Metanephros (tissue), 2 donors: ENCODE measurements at places on chromosomes 12 and 14. TPM values are rescaled to one million over a fixed set of nuclear protein-coding genes. Genes with fewer than 3 reads are reported as not detected.

The CARMIL3 gene
- 1.9 TPM for total RNA-seq

The EPYC gene
- total RNA-seq = not detected

The PTGER2 gene
- 8.3 TPM for total RNA-seq

The ZNF10 gene
- 31.8 TPM for total RNA-seq

The ZNF891 gene
- total RNA-seq = 4.4 TPM

The KIF5A gene
- 0.35 TPM for total RNA-seq

The TAC3 gene
- 1.6 TPM for total RNA-seq

The LHX5 gene
- not detected for total RNA-seq

The OR4E2 gene
- not detected for total RNA-seq

The PITPNM2 gene
- total RNA-seq = 12.5 TPM

The LBHD2 gene
- total RNA-seq = not detected

The ORAI1 gene
- 21.0 TPM for total RNA-seq

The KLRC2 gene
- total RNA-seq = not detected

The KRT74 gene
- total RNA-seq = not detected

The BICDL1 gene
- 35.6 TPM for total RNA-seq

The APOF gene
- not detected for total RNA-seq

The NOP9 gene
- 18.5 TPM for total RNA-seq

The SERPINA3 gene
- total RNA-seq = 0.29 TPM

The TBC1D30 gene
- total RNA-seq = 9.5 TPM

The KLRC3 gene
- total RNA-seq = not detected

The CDK2 gene
- total RNA-seq = 37.2 TPM

The LALBA gene
- not detected for total RNA-seq

The KICS2 gene
- total RNA-seq = 6.1 TPM

The TSPAN11 gene
- 6.2 TPM for total RNA-seq

The TMPRSS12 gene
- not detected for total RNA-seq

The LRRK2 gene
- total RNA-seq = 42.7 TPM

The NTS gene
- total RNA-seq = 1.2 TPM

The PMEL gene
- total RNA-seq = 3.2 TPM

The MTERF2 gene
- total RNA-seq = 23.2 TPM

The SART3 gene
- total RNA-seq = 144 TPM

The MANSC1 gene
- total RNA-seq = 5.4 TPM

The GPR135 gene
- 5.7 TPM for total RNA-seq

The COL2A1 gene
- 29.5 TPM for total RNA-seq

The CLEC9A gene
- total RNA-seq = 0.93 TPM

The PRB2 gene
- not detected for total RNA-seq

The RNU4-1 gene
- under 0.01 TPM for total RNA-seq

The TCL1B gene
- 0.23 TPM for total RNA-seq

The FAM181A gene
- total RNA-seq = not detected

The IAPP gene
- total RNA-seq = not detected

The SLC41A2 gene
- 8.5 TPM for total RNA-seq

The ARHGEF40 gene
- 77.5 TPM for total RNA-seq

The P2RX2 gene
- total RNA-seq = 1.5 TPM

The ADAMTS20 gene
- total RNA-seq = 0.53 TPM

The ACVRL1 gene
- total RNA-seq = 72.2 TPM

The SLC15A4 gene
- 47.9 TPM for total RNA-seq

The KERA gene
- 2.7 TPM for total RNA-seq

The CACNA1C gene
- total RNA-seq = 16.4 TPM

The RND1 gene
- total RNA-seq = 4.3 TPM

The BIN2 gene
- 4.3 TPM for total RNA-seq

The OR6C65 gene
- not detected for total RNA-seq

The MLXIP gene
- 34.2 TPM for total RNA-seq

The KRT6C gene
- not detected for total RNA-seq

The GPD1 gene
- 60.8 TPM for total RNA-seq

The CAPZA3 gene
- not detected for total RNA-seq

The KRT73 gene
- total RNA-seq = not detected

The PCED1B gene
- total RNA-seq = 3.3 TPM
